Panc1 (cell line): ENCODE measurements at places on chromosomes 12 and 14.

DNA sequence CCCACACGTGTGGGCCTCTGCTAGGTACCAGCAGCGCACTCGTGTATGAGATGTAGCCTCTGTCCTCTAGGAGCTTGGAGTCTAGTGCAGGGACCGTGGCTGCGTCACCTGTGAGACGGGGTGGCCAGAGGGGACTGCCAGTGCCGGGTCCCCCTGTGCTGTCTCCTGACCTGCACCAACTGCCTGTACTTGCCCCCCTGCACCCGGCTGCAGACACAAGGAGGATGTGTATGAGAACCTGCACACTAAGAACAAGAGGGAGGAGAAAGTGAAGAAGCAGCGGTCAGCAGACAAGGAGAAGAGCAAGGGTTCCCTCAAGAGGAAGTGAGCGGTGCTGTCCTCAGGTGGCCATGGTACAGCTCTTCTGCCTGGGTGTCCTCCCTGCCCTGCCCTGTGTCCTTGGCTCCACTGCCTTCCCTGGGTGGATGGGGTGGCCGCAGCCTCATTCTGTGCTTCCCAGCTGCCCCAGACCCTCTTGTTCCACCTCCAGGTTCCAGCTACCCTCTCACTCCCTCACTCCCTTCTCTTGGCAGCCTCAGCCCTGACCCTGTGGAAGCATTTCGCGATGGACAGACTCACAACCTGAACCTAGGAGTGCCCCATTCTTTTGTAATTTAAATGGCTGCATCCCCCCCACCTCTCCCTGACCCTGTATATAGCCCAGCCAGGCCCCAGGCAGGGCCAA lies 9.6 kb downstream of the PTPN6 start:
- DNase-seq: no peak

GRCh38 chr14:48936849-48937248 lies 649.3 kb downstream of the RPS29 start:
- no peak for DNase-seq

DNA sequence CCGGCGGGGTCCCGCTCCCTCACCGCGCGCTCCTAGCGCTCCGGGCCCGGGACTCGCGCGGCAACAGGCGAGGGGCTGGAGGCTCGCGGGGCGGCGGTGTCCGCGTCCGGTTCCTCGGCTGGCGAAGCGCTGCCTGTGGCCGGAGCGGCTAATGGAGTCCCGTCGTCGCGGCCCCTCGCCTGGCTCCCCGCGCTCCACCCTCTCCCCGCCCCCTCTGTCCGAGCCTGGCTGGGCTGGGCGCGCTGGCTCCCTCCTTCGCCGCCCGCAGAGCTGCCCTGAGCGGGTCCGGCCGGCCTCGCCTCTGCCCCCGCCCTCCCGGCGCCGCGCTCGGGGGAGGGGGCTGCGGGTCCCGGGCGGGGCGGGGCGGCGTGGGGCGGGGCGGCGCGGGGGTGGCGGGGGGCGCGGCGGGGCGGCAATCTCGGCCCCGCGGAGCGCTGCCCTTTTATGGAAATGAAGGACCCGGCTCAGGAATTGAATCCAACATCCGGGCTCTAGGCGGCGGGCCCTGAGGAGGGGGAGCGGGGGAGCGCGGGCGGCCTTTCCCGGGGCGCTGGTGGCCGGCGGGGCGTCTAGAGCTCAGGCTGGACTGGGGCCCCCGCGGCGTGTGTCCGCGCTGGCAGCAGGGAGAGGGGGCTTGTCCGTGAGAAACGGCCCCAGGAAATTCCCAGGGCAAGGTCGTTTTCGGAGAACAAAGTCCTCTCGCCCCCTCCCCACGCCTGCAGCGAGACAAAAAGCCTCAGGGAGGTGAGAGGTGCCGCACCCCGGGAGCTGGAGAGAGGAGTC lies at the start of gene FERMT2:
TSS of gene FERMT2 (minus strand) at position 153 of the 783 bp plus-strand sequence. CDS start 482 bp downstream, outside the sequence.
- DNase-seq: no peak

GRCh38 chr14:68401317-68401716 lies 391.6 kb downstream of the ZFP36L1 start:
- no peak for DNase-seq

DNA sequence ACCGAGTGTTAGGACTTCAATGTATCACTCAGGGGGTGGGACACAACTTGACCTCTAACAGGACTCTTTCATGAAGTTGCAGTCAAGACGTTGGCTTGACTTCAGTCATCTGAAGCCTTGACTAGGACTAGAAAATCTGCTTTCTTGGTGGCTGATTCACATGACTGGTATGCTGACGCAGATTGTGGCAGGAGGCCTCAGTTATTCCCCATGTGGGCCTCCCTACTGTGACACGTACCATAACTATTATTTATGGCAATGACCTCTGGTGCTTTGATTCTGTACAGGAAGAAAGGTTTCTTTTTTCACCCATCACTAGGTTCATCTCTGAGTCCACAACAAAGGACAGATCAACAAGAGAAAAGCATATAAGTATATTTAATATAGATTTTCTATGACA lies 270.4 kb downstream of the NEDD1 start:
- DNase-seq: no peak

- DNase-seq: no peak
Observed at GRCh38 chr12:29782285-29782870, 1.4 kb downstream of the TMTC1 start.

DNA sequence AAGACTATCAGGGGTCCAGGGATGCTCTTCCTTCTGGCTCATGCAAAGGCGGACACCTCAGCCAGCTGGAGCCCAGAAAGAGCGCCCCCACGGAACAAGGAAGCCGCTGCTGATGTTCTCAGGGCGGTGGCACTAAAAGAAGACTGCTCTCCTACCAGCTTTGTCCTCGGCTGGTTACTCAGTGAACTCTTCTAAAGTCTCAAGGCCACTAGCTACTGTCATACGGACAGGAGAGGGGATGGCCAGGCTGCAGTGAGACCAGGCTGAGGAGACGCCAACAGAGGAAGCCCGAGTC lies 59.6 kb downstream of the CCDC88C start:
- DNase-seq: no peak

DNA sequence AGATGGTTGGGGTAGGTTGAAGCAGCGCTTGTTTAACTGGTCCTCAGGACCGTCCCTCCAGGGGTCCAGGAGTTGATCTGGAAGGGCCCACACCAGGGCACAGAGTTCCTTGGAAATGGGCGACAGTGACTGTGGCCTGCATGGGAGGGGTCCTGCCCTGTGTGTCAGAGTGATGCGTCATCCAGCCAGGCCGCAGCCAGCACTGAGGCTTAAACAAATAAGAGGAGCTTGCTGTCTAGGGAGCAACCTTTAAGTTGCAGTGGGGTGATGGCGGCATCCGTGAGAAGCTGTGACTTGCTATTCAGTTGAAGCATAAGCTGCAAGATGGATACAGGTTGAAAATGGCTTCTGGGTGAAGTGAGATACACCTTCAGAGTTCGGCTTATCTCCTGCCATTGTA lies 20.2 kb downstream of the DCAF4 start:
- no peak for DNase-seq
